ENCODE measurements at places on chromosomes 11 and 22.
A peak's percentile ranks its signal among the peaks of the same experiment; 100 is the strongest.

GRCh38 chr11:36062796-36063365 lies 119.0 kb downstream of the LDLRAD3 start:
- DNase-seq = no peak

- DNase-seq = no peak
Observed at GRCh38 chr11:63558459-63559157, 4.6 kb downstream of the PLAAT2 start.

DNA sequence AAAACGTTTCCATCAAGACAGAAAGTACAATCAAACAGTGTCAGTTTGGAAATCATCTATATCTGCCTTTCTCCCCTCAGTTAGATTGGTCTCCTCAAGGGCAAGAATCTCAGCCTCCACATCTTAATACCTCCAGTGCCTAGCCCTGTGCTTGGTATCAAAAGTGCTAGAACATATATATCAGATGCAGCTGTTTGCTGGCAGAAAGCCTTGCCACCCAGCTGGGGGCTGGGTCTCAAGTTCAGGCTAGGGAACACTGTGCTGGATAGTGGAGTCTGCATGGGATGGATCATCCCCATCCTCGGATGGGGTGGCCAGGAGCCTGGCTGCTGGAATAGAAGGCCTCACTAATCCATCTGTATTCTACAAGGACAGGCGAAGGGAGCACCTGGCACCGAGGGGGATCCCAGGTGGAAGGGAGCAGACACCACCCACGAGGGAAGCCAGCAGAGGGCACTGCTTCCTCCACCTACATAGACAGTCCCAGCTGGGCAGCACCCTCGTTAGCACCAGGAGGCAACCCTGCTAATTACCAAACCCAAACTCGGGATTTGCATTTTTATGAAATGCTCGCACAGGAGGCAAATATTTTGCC lies 602.2 kb downstream of the BUD13 start:
- no peak for DNase-seq

GRCh38 chr22:30649430-30650007 lies 13.9 kb downstream of the SLC35E4 start:
- DNase-seq = no peak

DNA sequence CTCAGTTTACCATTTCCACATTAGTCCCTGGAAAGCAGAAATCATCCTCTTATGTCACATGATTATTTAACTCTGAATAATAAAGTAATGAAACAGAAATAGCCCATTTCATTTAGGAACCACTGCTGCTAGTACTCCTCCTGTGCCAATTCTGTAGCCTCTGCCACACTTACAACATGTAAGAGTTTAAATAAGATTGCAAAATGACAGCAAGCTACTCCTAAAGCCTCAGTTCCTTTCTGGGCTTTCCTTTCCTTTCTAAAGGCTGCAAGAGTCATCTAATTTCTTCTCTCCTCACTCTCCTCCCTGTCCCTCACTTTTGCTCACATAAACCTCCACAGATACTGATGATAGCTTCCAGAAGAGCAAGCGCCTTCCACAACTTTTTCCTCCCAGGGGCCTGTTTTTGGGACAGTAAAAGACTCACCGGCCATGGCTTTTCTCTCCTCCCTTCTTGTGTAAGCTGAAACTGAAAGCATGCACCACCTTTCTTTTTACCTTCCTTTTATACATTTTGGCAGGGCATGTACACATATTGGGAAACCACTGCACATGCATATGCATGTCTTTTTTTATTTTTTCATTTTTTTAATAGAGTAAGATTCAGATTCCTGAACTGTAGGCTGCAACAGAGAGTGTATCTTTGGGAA lies 38.5 kb downstream of the CARD18 start:
- DNase-seq = no peak

DNA sequence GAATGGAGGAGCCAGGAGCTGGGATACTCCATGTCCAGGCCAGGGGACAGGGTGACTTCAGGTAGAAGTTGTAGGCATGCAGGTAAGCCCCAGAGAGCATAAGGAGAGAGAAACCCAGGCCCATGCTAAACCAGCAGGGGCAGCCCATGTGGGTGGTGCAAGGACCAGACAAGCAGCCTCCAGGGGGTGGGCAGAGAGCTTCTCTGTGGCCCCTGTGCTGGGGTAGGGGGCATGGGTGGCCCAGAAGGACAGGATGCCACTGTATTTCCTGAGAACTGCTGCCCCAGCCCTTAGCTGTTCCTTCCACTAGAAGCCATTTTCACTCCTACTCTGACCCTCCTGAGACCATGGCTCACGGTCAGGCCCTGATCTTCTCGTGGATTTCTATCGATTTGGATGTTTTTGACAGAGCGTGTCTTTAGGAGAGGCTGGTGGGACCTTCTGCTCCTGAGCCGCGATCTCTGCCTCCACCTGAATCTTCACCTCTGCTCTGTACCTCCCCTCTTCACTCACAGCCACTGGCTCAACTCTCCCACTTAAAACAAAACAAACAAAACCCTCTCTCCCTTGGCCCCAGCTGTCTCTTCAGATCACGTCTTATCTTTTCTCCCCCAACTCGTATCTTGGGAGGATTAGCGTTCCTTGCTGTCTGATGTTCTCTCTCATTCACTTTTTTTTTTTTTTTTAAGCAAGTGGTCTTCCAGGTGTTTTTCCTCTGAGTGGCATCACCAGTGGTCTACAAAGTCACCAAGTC lies 112.2 kb downstream of the NECTIN1 start:
- DNase-seq = no peak

DNA sequence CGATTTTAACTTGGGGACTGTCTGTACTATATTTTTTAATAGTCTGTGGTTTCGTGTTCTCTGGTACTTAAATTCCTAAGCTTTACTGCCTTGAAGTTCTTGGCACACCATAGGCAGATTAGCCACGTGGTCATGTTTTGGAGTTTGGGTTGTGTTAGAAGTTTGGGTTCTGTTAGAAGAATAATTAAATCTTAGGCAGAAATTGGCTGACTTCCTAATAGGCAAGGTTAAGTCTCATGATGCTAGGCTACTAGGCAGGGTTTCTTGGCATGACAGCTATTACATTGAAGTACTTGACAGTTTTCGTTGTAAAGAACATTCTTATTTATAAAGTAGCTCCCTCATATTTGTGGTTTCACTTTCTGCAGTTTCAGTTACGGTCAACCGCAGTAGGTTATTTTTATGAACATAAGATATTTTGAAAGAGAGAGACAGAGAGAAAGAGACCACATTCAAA lies 30.0 kb upstream of the MMP7 start:
- DNase-seq = no peak

- DNase-seq = no peak
Observed at GRCh38 chr11:56883371-56883987, 105.2 kb upstream of the OR5AK2 start.

- DNase-seq = no peak
Observed at GRCh38 chr11:84588131-84588829, 1038.9 kb downstream of the DLG2 start.

- DNase-seq = no peak
Observed at GRCh38 chr11:134231958-134232659, 7.6 kb downstream of the VPS26B start.

GRCh38 chr11:21635394-21636145 lies 557.3 kb upstream of the ANO5 start:
- no peak for DNase-seq

DNA sequence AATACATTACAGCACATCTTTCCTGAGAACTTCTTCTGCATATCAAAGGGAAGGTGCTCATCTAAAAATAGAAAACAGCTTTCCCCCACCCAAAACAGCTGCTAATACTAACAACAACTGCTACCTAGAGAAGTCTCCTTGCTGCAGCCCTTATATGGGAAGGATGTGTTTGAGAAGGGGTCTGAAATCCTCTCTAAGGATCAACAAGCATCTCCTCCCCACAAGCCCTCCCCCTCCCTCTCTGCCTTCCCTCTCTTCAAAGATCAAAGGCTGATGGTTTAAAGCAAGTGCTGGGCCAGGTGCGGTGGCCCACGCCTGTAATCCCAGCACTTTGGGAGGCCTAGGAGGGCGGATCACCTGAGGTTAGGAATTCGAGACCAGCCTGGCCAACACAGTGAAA lies 33.5 kb downstream of the SCUBE2 start:
- no peak for DNase-seq

GRCh38 chr22:48885919-48886305 lies 941.8 kb downstream of the BRD1 start:
- DNase-seq = no peak

DNA sequence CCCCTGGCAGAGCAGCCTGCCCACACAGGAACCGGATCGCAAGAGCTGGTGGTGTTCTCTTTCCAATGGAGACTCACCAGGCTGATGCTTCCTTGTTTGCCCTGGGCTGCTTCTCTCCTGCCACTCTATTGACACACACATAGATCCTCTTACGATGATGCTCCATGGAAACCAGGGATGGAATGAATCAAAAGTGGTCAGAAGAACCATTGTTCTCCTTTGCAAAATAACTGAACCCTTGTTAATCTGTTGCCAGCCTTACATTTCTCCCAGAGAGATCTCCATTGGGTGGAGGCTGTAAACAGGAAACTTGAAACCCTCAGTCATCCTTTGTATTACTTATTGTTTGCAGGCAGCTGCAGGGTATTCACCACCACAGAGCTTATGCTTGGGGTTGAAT lies 24.6 kb upstream of the LDLRAD3 start:
- DNase-seq = no peak

GRCh38 chr22:30196141-30196879 lies 50.2 kb downstream of the LIF start:
- peak; percentile 95 for DNase-seq

- no peak for DNase-seq
Observed at GRCh38 chr22:35754761-35755160, 37.1 kb downstream of the APOL5 start.

DNA sequence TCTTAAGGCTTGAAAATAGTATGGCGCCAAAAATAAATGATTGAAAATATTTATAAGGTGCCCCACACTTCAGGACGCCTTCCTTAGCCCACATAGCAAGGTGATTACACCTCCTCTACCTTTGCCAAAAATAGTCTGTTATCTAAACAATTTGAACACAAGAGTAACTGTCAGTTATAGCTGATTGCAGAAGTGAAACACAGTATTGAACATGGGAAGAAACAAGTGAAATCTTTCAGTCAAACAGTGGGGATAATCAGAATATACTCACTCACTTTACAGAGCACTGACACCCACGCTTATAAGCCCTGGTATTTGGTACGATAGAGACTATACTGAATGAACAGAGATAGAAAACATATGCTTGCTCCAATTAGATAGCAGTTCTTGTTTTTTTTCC lies 203.1 kb downstream of the RAB38 start:
- no peak for DNase-seq

- no peak for DNase-seq
Observed at GRCh38 chr22:49230194-49230577, 597.5 kb downstream of the BRD1 start.

DNA sequence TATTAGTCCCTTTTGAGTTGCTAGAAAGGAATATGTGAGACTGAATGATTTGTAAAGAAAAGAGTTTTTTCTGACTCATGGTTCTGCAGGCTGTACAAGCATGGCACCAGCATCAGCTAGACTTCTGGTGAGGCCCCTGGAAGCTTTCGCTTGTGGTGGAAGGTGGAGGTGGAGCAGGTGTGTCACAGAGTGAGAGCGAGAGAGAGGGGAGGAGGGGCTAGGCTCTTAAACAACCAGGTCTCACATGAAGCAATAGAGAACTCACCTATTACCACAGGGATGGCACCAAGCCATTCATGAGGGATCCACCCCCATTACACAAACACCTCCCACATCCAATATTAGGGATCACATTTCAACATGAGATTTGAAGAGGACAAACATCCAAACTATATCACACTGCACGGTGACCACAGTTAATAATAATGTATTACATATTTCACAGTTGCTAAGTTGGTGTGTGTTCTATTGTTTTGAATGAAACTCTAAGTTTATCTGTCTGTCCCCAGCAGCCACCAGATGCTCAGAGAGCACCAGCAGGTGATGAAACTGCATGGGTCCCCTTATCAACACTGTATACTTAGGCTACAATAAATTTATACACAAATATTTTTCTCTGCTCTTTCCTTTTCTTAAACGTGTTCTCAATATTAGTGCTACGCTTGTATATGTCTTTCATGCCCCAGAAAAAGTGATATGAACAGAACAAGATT lies 14.1 kb downstream of the ZFP91 start:
- DNase-seq = no peak

- DNase-seq = no peak
Observed at GRCh38 chr11:61575886-61576861, 4.7 kb downstream of the SYT7 start.

DNA sequence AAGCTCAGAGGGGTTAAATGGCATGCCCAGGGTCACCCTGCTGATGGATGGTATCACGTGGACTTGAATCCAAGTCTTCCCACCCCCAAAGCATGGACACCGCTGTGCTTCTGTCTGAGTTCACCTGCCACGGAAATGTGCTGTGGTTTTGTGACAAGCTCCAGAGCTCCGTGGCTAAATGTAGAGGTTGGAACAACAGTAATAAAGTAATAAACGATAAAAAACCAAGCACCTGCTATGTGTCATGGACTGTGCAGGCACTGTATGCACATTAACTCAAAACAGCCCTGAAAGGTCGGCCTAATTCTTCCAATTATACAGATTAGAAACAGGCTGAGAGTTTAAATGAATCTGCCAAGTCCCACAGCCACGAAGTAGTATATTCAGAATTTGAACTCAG lies 182.1 kb upstream of the NAV2 start:
- DNase-seq = no peak

GRCh38 chr11:87232320-87232719 lies 194.6 kb downstream of the TMEM135 start:
- DNase-seq = no peak

DNA sequence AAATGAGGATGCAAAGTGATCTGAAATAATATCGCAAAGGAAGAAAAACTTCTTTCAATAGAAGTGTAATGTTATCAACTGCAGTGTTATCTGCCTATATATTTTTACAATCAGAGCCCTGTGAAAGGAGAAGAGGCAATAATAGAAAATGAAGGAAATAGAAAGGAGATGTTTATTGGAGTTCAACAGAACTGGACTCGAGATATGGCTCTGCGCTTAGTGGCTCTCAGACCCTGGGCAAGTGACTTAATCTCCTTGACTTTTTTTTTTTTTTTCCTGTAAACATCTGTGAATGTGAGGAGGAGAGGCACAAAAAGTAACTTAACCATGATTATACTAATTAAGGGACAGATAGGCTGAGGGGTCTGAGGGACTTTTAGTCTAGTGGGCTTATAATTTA lies 18.9 kb downstream of the CNTF start:
- no peak for DNase-seq

- DNase-seq = no peak
Observed at GRCh38 chr11:131370090-131370751, at the start of gene NTM. NTM (plus strand) TSS chr11:131370615.
